Thyroid gland (tissue), 4 donors: ENCODE measurements at places on chromosomes 5 and 9.

DNA sequence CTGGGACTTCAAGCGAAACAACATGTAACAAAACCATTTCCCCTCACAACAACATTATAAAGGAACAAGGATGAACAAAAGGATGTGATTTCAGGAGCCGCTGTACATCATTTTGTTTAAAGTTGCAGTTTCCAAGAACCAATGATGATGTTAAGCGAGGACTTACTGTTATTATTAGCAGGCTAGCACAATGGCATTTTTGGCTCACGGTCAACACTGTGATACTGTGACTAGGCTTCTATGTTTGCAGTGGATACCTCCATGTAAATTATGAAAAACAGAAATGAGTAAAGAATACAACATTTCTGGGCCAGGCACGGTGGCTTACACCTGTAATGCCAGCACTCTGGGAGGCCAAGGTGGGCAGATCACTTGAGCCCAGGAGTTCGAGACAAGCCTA lies 113.0 kb downstream of the AUH start:
- no peak for DNase-seq

- no peak for DNase-seq
These were observed 22.4 kb downstream of the DDX31 start for GRCh38 chr9:132647355-132647754.

DNA sequence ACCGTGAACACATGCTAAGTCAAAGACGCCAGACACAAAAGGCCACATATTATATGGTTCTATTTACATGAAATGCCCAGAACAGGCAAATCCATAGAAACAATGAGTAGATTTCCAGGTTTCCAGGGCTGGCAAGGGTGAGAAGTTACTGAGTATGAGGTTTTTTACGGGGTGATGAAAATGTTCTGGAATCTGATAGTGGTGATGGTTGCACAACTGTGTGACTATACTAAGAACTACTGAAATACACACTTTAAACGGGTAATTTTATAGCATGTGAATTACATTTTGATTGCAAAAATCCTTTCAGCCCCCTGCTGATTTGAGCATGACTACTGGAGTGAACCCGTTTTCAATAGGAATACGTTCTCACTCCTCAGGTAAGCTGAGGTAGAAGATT lies 46.7 kb upstream of the TBC1D9B start:
- no peak for DNase-seq

GRCh38 chr5:173669483-173669882 lies 53.0 kb upstream of the BOD1 start:
- no peak for DNase-seq

GRCh38 chr5:160357861-160358411 lies 12.5 kb downstream of the C1QTNF2 start:
- DNase-seq = no peak

DNA sequence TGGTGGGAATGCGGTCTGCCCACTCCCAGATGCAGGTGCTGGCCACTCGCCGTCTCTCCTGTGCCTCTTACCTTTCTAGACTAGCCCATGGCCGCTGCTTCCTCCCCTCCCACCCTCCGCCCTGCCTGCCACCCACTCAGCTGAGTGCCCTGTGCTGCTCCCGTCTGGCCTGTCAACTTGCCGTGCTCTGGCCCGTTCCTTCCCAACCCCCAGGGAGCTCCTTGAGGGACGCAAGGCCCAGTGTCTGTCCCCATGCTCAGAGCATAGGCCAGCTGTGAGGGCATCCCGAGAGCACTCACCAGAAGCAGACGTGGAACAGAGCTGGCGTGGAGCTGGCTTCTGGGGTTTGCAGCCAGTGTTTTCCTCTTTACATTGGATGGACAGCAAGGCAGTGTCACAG lies 20.2 kb downstream of the HNRNPH1 start:
- DNase-seq = no peak

GRCh38 chr9:33167972-33168461 lies 881 bp upstream of the B4GALT1 start:
- DNase-seq = peak; percentile 50

DNA sequence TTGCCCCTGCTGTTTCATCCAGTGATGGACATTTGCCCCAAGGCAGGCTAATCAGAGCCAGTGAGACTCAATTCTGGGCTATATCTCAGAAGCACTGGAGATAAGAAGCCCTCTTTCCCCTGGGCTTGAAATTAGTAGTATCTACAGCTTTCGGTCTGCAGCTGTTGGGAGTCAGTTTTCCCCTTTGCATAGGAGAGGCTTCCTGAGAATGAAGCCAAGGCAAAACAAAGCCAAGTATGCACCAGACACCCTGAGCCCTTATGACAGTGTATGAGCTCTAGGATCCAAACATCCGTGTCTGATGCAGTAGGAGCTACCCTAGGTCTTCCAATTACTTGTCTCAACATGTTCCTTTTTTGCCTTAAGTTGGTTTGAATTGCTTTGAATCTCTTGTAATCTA lies 79.2 kb upstream of the PANK3 start:
- DNase-seq = no peak

DNA sequence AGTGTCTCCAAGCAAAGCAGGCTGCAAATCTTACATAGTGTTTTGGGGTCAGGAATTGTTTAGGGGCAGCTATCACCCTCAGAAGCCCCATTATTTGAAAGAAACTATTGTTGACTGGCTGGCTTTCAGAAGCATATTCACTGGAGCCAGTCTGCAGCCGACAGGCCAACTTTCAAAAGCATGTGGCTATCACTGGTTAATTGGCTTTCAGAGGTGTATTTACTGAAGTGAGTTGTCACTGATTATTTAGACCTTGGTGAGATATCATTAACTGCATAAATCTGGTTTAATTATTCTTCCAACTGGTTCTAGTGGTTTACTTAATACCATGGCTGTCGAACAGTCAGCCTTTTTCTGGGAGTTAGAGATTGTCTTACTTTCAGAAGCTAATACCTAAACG lies 247.0 kb downstream of the CWC27 start:
- no peak for DNase-seq

DNA sequence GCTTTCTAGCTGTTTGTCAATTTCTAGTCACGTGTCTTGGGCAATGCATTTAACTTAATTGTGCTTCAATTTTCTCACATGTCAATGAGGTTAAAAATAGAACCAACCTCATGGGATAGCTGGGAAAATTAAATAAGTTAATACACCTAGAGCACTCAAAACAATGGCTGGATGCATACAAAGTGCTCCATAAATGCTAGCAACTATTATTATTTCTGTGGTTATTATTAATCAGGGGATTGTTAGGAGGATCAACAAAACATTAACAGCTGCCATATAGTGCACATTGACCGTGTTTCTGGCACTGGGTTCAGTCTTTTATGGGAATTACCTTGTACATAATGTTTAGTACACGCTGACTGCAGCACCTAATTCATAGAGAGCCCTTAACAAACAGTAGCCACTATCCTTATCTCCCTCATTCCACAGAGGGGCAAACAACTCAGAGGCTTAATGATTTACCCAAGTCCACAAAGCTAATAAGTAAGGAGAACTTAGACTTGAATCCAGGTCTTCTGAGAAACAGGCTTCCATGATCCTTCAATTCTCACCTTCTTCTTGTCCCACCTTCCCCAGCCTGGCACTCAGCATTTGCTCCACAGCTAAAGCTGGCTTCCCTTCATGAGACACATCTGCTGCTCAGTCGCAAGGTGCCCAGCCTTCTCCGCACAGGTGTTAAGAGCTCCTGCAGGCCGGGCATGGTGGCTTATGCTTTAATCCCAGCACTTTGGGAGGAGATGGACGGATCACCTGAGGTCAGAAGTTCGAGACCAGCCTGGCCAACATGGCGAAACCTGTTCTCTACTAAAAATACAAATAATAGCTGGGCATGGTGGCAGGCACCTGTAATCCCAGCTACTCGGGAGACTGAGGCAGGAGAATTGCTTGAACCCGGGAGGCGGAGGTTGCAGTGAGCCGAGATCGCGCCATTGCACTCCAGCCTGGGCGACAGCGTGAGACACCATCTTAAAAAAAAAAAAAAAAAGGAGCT lies 137.4 kb upstream of the ABCA1 start:
- DNase-seq = no peak

DNA sequence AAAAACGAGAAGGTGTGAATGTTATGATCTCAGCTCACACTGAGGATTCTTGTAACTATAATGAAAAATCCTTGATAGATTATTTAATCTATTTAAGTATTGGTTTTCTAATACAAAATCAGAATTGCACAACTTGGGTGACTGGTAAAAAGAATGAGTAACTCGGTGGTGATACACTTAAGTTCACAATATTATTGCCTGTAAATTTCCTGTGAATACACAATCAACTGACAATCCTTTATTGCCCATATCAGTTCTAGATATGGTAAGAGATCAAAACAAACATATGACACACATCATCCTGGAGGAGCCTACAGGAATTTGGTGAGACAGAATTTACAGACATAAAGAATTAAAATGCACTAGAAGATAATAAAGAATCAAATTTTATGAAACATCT lies 14.1 kb upstream of the LURAP1L start:
- DNase-seq = no peak

- DNase-seq = no peak
These were observed 25.6 kb downstream of the STK10 start for GRCh38 chr5:172162323-172162986.

DNA sequence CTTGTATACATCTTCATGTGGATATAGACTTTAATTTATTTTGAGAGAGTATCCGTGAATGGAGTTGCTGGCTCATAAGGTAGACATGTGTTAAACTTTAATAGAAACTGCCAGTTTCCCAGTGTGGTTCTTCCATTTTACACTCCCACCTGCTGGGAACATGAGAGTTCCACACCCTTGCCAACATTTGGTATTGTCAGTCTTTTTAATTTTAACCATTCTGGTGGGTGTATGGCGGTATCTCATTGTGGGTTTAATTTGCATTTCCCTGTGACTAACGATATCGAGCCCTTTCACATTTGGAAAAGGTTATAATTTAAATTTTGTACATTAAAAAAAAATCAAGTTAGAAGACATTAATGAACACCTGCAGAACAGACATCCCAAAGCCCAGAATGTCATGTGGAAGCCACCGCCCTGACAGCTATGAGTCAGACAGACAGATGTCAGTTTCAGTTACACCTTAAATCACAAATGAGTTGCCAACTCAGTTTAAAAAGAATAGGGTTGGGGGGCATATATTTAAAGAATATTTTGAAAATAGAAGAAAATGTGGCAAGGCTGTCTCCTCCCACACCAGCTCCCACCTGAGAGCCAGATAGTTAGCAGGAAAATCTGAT lies 36.9 kb downstream of the ANKRD33B start:
- DNase-seq = no peak

- DNase-seq = no peak
These were observed 124.7 kb upstream of the TBC1D2 start for GRCh38 chr9:98380065-98380681.

- DNase-seq = no peak
These were observed 105.0 kb upstream of the FAM120A start for GRCh38 chr9:93346231-93347112.

GRCh38 chr5:100165309-100165708 lies 369.9 kb upstream of the FAM174A start:
- DNase-seq = no peak

DNA sequence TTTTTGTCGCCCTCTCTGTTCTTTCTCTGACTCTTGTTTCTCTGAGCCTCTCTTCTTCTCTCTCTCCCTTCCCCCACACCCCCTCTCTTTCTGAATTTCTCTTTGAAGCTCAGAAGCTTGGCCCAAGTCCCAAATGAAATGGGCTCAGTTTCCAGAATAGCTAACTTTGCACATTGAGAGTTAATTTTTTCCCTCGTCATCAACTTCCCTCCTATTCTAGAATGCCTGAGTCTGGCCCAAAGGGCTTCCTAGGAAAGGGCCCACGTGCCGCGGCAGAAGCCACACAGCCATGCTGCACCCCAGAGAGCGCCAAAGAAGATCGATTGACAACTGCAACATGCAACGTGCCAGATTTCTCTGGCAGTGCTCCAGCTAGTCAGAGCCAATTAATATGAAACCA lies 588.8 kb upstream of the KLF4 start:
- DNase-seq = no peak

DNA sequence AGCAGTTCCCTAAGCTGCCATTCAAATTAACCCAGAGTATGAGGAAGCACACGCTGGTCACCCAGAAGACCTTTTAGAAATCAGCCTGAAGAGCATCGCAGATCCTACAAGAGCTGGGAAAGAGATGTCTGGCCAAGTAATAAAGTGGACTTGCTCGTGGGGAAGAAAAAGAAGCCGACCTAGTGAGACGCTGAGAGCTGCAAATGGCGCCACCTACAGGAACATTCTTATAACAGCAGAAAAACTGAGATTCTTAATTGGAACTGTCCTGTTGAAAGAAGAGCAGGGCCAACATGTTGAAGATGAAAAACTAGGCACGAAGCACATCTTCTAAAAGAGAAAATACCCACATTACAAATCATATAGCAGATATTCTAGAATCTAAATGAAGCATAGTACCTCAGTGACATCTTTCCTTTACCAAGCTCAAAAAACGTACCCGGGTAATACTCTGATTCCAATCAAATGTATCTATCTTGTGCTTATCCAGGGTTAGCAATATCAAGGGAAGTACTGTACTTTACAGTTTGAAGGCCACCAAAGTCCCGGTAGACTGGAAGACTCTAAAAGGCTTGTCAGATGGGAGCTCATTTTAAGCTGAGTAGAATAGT lies 3.9 kb upstream of the GNAQ start:
- peak; percentile 56 for DNase-seq

GRCh38 chr9:4725706-4726442 lies 15.1 kb downstream of the AK3 start:
- no peak for DNase-seq

- no peak for DNase-seq
These were observed 39.2 kb upstream of the NEK6 start for GRCh38 chr9:124218438-124218982.

GRCh38 chr5:132629230-132629944 lies 28.6 kb upstream of the IL13 start:
- no peak for DNase-seq

DNA sequence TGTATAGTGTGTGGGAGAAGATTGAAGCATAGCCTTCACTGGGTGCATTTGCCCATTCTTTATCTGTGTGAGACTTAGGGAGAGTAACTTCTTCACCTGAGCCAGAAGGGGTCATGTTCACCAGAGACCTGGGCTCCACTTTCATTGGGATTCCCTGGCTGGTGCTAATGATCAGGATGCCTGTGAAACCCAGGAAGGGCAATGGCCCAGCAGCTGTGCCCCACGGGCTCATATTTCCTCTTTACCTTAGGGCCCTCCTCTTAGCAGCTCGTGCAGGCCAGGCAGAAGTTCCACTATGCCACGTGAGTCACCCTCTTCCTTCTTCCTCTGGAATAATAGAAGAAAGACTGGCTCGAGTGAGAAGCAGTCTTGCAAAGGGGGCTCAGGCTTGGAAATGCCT lies 5.0 kb downstream of the PPARGC1B start:
- DNase-seq = peak; percentile 5
